Osteocyte (in vitro differentiated cells): ENCODE measurements at places on chromosomes 2 and 18.
A peak's percentile ranks its signal among the peaks of the same experiment; 100 is the strongest.

GRCh38 chr2:110802208-110802932, 70.0 kb downstream of the ACOXL start:
- no peak overlapping the region for H3K4me3 ChIP-seq
- H3K4me1 ChIP-seq, result no peaks in the 10 kb centered on the region
- no peak for DNase-seq
- H3K27me3 ChIP-seq, result peaks cover 67% of the 10 kb centered on the region
- no peak overlapping the region for H3K27ac ChIP-seq
- no peaks in the 10 kb centered on the region for H3K36me3 ChIP-seq

- H3K36me3 ChIP-seq, result no peaks in the 10 kb centered on the region
- DNase-seq, result no peak
- H3K4me1 ChIP-seq, result no peaks in the 10 kb centered on the region
- no peak overlapping the region for H3K4me3 ChIP-seq
Observed at GRCh38 chr2:68386365-68386764, 21.3 kb downstream of the PLEK start.

DNA sequence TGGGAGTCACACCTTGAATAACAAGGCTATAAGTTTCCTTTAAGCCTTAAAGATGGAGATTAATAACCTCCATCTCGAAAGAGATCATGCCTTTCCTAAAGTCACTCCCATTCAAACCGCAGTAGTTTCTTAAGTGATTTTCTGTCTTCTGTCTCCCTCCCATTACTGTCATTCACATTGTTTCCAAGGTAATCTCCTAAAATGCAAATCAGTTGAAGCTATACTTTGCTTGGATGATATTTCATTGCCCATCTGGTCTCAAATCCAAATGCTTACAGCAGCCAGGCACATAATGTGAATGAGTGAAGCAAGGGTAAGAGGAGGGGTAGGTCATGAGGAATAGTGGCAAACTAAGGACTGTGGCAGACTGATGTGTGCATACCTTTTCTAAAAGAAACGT, 116.4 kb downstream of the CCDC141 start:
- H3K4me3 ChIP-seq, result no peak overlapping the region
- H3K27ac ChIP-seq, result no peak overlapping the region
- H3K4me1 ChIP-seq, result no peaks in the 10 kb centered on the region
- H3K27me3 ChIP-seq, result peaks cover 3% of the 10 kb centered on the region
- H3K36me3 ChIP-seq, result no peaks in the 10 kb centered on the region

GRCh38 chr2:132969371-132969985, 299.5 kb upstream of the LYPD1 start:
- no peak for DNase-seq
- no peaks in the 10 kb centered on the region for H3K36me3 ChIP-seq
- no peak overlapping the region for H3K4me3 ChIP-seq
- H3K27ac ChIP-seq, result no peak overlapping the region

- no peaks in the 10 kb centered on the region for H3K36me3 ChIP-seq
- H3K27ac ChIP-seq, result no peak overlapping the region
- peaks cover 36% of the 10 kb centered on the region for H3K27me3 ChIP-seq
- no peaks in the 10 kb centered on the region for H3K4me1 ChIP-seq
- DNase-seq, result no peak
- H3K4me3 ChIP-seq, result no peak overlapping the region
Observed at GRCh38 chr2:15688924-15689568, 97.4 kb downstream of the DDX1 start.

DNA sequence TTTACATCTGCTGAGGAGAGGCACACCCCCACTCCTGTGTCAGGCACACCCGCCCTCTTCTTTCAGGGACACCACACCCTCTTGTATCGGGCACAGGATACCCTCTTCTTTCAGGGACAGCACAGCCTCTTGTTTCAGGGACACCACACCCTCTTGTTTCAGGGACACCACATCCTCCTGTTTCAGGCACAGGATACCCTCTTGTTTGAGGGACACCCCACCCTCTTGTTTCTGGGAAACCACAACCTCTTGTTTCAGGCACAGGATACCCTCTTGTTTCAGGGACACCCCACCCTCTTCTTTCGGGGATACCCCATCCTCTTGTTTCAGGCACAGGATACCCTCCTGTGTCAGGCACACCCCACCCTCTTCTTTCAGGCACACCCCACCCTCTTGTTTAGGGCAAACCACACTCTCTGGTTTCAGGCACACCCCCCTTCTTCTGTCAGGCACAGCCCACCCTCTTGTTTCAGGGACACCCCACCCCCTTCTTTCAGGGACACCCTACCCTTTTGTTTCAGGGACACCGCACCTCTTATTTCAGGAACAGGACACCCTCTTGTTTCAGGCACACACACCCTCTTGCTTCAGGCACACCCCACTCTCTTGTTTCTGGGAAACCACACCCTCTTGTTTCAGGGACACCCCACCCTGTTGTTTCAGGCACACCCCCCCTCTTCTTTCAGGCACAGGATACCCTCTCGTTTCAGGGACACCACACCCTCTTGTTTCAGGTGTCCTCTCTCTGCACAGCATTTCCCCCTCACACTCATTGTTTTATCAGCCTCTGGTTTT, 96.2 kb downstream of the TPO start:
- no peaks in the 10 kb centered on the region for H3K36me3 ChIP-seq
- no peak overlapping the region for H3K27ac ChIP-seq
- H3K27me3 ChIP-seq, result peaks cover 11% of the 10 kb centered on the region
- no peak for DNase-seq
- no peak overlapping the region for H3K4me3 ChIP-seq
- no peaks in the 10 kb centered on the region for H3K4me1 ChIP-seq

GRCh38 chr18:31684279-31685096, at the start of gene B4GALT6:
TSS of gene B4GALT6 (minus strand) at chr18:31684581. CDS start at chr18:31684426, 155 bp downstream.
- H3K27me3 ChIP-seq, result no peaks in the 10 kb centered on the region
- DNase-seq, result no peak
- peak within 1 kb of the TSS; percentile 79 for H3K27ac ChIP-seq
- no peaks in the 10 kb centered on the region for H3K36me3 ChIP-seq
- peak within 1 kb of the TSS; percentile 92 for H3K4me3 ChIP-seq
- peaks cover 16% of the 10 kb centered on the region for H3K4me1 ChIP-seq
